Neural crest cell (in vitro differentiated cells): ENCODE measurements at places on chromosomes 6 and 20.

GRCh38 chr6:133070410-133071043, 170.6 kb upstream of the EYA4 start:
- no peak for DNase-seq

DNA sequence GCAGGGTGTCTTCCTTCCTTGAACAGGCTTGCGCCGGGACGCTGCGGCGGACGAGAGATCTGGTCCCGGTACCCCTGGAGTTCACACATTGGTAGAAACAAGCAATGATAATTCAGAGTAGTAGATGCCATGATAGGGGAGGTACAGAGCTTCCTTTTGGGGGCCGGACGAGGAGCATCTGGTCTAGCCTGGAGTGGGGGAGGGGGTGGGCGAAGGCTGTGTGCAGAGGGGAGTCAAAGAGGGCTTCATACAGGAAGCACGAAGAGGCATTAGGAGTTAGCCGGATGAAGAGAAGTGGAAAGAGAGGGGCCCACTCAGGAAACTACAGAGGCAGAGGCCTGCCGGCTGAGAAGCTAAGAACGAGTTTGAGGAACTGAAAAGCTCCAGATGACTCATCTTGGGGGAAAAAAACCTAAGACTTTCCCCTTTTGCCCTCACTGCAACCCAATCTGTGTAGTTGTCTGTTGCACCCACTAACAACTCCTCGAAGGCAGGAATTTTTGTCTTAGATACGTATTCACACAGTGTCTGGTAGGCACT, 611 bp downstream of the CNPY3 start:
- no peak for DNase-seq

DNA sequence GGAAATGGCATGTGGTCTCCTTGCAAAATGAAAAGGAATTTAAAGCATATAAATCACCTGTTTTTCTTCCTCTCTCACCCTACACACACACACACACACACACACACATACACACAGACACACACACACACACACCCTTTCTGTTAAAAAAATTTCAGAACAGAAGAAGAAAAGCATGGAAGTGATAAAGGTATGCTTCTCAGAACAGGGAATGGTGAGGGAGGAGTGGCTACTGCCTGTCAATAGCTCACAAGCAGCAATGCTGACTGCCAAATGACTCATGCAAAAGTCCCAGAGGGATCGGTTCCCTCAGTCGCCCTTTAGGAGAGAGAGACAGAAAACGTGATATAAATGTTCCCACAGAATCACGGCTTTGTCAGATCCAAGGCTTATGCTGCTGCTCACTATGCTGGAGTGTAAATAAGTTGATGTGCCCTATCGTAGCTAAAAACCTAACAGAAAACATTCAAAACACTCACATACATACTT, 102.6 kb downstream of the IBTK start:
- no peak for DNase-seq

GRCh38 chr20:25470045-25470444, 62.6 kb downstream of the GINS1 start:
- DNase-seq, result no peak

- no peak for DNase-seq
Measured at GRCh38 chr20:1935696-1936366, 40.6 kb downstream of the SIRPA start.

GRCh38 chr6:135006386-135006914, 48.2 kb downstream of the HBS1L start:
- DNase-seq, result no peak

- DNase-seq, result no peak
Measured at GRCh38 chr20:17594443-17594842, 24.6 kb downstream of the DSTN start.

- DNase-seq, result no peak
Measured at GRCh38 chr20:56414842-56415765, 3.0 kb downstream of the CASS4 start.

- DNase-seq, result no peak
Measured at GRCh38 chr6:131101911-131102680, 33.2 kb upstream of the AKAP7 start.

DNA sequence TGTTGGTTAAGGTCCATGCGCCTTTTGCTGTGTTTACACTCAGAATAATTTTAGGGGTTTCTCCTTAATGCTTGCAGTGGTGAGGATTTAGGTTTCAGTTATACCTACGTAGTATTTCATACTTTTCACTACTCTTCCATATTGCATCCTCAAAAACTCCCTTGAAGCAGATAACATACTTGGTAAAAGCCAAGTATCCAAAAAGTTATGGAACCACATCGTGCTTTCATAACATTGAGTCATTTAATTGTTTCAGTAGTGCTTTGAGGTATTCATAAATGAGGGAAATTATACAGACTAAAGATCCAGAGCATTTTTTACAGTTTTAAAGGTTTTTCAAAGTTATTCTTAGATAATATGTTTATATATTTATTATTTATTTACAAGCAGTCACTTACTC, 4.0 kb upstream of the ATXN1 start:
- DNase-seq, result no peak

DNA sequence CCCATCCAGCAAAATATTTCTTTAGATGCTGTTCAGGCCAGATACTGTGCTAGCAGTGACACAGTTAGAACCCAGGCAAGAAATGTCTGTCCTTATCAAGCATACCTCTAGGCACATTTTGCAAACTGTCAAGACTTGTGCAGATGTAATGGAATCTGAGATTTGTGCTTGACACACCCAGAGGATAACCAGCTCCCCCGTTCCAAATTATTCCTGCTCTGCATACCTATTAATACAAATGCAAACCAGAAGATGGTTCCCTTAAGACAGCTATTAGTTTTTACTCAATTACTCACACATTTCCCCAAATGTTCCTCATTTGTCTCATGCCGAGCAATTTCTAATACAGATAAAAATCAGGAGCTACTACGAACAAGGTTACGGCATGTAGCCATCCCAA, 40.4 kb downstream of the ATXN1 start:
- DNase-seq, result no peak

DNA sequence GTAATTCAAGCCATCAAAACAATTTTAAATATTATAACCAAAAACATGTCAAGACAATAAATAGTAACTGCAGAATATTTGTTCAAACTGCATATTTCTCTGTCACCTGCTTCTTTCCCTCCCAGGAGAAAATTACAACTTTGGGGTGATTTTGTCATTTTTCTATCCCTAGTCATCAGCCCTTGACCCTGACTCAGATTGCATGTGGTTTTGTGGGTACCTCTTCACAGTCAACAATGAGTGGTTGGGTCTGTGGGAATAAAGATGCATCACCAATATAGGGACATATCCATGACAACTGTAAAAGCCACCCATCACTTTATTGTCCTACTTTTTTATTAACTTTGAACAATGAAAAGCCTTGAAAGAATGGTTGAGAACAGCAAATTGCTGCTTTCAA, 7.3 kb downstream of the COL10A1 start:
- no peak for DNase-seq

GRCh38 chr6:75623491-75623890, 21.8 kb downstream of the SENP6 start:
- DNase-seq, result no peak

- DNase-seq, result no peak
Measured at GRCh38 chr20:44603327-44603726, 20.9 kb downstream of the PKIG start.

- no peak for DNase-seq
Measured at GRCh38 chr6:158819977-158820622, 932 bp upstream of the EZR start.

DNA sequence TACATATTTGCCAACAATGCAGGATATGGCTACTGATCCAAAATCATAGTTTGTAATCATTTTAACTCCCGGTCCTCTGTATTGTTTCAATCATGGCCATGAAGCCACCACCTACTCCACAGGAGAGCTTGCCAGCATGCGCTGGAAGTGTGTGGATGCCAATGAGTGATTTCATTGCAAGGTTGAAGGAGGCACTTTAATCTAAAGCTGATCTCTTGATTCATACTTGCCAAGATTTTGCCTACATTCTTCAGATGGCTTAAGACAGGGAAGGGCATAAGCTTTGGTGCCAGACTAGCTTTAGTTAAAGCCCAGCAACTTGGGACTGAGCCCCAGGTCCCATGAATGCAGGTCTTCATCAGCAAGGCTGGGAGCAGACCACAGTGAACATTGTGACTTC, 58.8 kb downstream of the TPD52L1 start:
- no peak for DNase-seq

GRCh38 chr6:16921399-16922110, 160.3 kb upstream of the ATXN1 start:
- DNase-seq, result no peak

GRCh38 chr20:45293041-45294002, 13.3 kb upstream of the RBPJL start:
- peak; percentile 94 for DNase-seq

GRCh38 chr20:57630061-57630460, 9.8 kb upstream of the ZBP1 start:
- DNase-seq, result no peak

GRCh38 chr20:38152621-38153221, 12.3 kb downstream of the TGM2 start:
- DNase-seq, result no peak

DNA sequence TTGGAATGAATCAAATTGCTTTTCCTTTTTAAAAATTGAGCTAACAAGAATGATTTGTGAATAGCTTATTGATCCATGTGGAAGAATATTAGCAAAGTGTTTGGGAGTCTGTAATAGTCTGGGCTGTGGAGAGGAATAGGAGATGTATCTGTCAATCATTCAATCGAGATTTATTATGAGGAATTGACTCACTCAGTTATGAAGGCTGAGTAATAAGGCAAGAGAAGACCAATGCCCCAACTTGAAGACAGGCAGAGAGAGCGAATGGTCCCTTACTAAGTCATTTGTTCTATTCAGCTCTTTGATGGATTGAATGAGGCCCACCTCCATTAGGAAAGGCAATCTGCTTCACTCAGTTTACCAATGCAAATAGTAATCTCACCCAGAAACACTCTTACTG, 403.0 kb downstream of the CD83 start:
- no peak for DNase-seq
